ENCODE measurements at places on chromosomes 6 and 20. TPM values are rescaled to one million over a fixed set of nuclear protein-coding genes. Genes with fewer than 3 reads are reported as not detected.

DNA sequence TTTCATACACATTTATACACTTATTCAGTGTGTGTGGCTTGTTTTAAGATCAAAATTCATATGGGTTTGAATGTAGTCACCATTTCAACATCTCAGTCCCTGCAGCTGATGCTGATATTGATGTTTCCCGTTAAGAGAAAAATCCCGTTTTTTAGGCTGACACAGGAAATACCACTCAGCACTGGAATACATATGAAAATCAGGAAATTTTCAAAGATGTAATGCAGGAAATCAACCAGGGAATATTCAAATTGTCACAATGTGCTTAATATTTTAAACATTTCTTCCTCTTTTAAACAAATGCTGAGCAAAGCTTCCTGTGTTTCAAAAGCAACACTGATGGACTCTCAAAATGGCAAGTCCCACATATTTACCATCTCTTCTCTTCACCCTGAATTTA is 94.5 kb upstream of the MARCKS start:
- no peak for DNase-seq

DNA sequence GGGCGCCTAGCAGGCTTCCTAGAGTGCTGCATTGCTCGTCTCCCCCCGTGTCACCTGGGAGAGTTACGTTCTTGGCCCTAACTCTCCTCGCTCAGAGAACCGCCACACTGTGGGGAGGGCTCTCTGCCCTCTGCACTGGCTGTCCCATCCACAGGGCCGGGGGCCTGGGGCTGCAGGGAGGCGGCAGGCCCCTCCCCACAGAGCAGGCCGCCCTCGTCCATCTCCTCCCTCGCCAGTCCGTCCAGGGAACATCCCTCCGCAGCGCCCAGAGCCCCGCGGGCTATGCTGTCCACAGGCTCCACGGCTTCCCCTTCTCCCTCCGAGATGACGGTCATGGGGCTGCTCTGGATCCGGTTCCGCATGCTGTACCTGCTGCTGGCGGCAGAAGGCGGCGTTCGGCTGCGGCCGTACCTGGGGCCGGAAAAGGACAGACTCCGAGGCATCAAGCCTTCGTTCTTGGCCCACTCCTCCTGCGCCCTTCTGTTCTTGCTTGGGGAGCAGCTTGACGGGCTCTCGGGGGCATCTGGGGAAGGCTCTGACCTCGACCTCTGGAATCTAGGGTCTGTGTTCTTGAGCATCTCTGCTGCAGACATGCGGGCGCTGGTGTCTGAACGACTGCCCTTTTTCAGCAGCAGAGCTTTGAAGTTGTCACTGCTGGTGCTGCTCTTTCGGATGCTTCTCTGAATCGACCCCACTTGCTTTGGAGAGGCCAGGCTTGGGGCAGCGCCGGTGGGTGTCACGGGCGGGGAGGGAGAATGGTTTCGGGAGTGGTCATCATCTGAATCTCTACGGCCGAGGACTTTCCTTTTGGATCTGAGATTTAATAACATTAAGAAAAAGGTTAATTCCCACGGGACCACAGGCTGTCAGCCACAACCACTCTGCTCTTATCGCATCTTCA is 20.2 kb downstream of the HEBP2 start:
- no peak for DNase-seq

DNA sequence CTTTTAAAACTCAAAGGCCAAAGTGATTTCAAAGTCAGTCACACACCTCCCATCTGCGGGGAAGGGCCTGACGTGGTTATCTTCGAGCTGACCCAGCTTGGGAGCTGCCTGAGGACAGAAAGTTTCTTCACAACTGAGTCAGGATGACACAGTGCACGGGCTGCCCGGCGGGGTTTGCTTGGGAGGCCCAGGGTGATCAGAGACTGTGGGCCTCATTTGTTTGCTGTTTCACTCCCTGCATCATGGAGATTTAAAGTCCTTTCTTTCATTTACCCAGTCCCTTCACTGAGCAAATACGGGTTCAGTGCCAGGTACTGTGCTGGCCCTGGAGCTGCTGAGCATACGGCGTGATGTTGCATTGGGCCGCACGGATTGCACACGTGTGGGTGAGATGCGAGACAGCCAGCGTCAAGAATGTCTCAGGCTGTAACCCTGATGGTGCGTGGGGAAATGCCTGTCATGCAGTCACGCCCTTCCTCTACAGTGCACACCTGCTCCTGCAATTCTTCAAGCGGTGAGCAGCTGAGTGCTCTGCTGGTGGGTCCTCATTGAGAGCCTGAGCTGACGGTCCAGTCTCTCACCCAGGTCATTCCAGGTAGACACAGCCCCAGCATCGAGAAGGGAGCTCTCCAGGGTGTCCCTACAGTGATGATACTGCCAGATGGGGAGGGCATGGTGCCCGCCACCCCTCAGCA is 82.7 kb upstream of the PMEPA1 start:
- peak; percentile 13 for DNase-seq

- DNase-seq = peak; percentile 87
Observed at GRCh38 chr6:11575408-11576033, 38.0 kb downstream of the TMEM170B start.

GRCh38 chr6:142819603-142820337 is 125.2 kb downstream of the HIVEP2 start:
- peak; percentile 90 for DNase-seq

DNA sequence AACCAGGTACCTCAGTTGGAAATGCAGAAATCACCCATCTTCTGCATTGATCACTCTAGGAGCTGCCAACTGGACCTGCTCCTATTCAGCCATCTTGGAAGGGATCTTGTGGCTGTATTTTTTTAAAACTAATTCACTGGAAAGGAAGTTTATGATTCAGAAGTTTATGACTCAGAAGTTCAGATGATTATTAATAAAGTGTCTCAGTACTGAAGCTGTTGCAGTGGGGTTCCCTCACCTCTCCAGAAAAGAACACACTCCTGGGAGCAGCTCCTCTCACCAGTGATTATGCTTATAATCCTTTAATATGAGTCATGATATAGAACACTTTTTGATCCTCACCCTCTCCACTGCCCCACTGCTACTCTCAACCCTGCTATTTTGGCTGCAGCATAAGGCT is 291.2 kb upstream of the HS3ST5 start:
- no peak for DNase-seq

DNA sequence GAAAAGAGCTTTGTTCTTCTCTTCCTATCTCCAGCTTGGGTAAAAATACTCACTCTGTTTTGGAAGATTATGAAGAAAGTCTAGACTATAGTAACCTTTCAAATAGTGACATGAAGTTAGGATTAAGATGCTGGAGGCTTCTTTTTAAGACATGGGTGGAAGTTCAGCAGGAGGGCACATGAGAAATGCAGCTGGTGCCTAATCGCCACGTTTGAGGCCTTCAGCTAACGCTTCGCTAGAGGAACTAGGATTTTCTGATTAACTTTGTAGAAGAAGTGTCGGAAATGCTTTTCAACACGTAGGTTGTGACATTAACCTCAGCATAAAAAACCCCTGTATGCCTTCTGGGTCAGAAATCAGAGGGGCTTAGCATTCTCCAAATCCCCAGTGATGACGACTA is 348.1 kb upstream of the MAP3K7 start:
- DNase-seq = no peak

The MACROD2 gene
- 5.0 TPM for total RNA-seq

- DNase-seq = peak; percentile 35
Observed at GRCh38 chr6:163226836-163227485, 187.6 kb upstream of the QKI start.

DNA sequence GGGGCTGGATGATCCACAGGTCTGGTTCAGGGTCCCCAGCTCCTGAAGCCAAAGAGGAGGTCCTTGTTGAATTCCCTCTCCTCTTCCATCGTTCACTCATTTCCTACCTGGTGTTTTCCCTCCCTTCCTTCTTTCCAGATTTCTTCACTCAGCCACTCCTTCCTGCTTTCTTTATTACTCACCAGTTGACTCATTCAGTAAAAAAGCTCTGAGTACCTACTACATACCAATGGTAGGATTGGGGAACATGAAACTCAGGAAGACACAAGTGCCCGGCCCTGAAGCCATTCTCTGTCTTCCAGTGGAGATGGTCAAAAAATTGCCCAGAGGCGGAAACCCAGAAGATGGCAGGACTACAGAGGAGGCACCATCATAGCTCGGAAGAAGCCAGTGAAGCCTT is 11.9 kb upstream of the NSFL1C start:
- DNase-seq = peak; percentile 90

The BPIFB1 gene
- not detected for total RNA-seq

The SAMD5 gene
- 0.87 TPM for total RNA-seq

DNA sequence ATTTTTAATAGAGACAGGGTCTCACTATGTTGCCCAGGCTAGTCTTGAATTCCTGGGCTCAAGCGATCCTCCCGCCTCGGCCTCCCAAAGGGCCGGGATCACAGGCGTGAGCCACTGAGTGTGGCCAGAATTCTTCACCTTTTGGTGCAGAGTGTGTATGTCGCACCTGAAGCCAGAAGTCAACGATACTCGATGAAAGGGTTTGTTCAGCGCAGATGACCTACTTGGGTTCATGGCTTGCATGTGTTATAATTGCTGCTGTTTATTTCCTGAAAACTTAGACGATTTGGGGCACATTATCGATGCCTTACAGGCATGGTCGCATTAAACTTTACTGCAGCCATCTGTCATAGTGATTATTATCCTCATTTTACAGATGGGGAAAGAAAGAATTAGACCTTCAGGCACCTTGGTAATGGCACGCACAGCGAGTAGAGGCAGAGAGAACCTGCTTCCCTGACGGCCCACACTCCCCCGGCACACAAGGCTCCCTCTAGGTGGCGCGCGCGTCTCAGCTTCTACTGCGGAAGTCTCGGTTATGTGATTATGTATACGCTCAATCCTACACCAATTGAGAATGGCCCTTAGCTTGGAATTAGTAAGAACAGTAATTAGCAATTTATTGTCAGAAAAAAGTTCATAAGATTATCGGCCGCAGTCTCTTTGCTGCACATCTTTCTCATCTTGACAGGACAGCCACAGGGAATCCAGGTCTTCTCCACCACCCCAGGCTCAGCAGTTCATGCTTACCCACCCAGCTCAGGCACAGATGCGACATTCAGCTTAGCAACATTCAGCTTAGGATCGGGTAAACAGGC is 212.8 kb upstream of the PROKR2 start:
- peak; percentile 49 for DNase-seq

The RIMS4 gene
- total RNA-seq = 0.05 TPM

DNA sequence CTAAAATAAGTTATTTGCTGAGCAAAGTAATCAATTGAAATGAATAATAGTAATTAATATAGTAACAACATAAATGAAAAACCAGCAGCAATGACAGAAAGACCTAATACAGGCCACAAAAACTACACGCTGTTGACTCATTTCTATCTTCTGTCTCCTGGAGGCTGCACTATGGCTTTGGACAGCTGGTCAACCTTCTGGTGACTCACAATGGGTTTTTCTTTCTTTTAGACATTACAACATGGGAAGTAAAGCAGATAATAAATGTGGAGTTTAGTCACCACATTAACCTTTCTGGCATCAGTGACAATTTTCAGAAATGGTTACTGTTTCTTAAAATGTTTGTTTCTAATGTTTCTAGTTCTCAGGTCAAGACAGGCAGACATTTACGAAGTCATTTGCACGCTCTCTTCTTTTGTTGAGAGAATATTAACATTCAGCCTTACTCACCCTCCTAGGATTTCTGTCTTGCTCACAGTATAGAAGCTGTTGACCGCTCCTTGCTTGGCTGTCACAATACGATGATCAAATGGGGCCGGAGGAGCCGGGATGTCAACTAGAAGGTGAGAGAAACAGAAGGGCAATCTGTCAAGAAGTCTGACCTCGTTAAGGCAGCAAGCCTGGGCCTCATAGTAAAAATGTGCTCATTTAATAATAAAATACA is 62.2 kb downstream of the MYLK4 start:
- DNase-seq = peak; percentile 85

DNA sequence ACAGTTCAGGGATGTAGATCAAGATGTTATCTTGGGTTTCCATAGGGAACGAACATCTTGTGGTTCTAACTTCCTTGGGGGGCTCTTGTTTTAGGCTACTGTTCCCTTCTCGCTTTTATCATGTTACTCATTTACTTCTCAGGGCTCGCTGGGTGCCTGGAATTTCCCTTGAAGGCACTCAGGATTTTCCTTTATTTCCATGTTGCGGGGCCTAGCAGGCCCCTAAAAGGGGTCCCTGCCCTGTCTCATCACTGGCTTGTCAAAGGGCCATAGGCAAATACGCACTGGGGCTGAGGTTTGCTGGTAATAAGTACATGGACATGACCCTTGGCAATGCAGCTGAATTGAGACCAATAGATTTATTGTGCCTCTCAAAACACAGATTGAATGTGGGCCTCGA is 262.3 kb downstream of the CDH4 start:
- DNase-seq = peak; percentile 49

DNA sequence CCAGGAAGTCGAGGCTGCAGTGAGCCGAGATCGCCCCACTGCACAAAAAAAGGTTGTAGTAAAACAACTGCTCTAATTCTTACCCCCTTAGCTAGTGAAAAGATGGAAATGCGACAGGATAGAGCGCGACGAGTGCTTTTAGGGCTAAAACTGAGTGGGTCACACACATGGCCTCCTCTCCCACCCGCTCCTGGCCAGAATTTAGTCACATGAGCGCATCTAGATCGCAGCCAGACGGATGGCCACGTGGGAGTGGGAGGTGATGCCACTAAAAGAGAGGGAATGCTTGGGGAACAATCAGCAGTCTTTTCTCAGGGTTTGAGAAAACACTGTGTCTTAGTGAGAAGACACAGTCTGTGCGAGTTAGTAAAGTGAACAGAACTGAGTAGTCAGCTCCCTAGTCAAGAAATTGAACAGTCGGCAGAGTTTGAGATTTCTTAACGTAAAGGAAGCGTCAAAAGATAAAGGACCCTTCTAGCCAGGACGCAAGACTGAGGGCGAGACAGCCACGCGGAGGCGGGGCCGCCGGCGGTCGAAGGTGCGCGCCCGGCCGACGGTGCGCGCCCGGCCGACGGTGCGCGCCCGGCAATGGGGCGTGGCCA is 664 bp upstream of the ACTR5 start:
- DNase-seq = no peak

DNA sequence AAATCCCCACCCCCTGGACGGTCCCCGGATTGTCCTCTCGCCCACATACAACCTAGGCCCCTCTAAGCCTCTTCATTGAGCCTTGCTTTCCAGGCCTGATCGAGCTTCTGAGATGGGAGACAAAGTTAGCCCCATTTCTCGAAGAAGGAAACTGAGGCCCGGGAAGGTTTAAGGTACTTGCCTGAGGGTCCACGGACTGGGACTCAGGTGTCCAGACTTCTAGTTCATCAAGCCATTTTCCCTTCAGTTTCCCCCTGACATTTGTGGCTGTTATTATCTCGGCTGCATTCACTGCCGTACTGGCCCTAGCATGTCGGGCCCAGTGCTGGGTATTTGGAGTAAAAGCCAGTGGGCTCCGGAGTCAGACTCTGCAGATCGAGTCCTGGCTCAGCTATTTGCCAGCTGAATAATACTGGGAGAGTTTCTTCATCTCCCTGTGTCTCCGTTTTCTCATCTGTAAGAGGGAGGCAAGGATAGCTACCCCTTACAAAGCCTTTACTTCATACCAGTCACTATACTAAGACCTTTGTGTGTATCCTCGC is 633 bp downstream of the RPRD1B start:
- DNase-seq = no peak

- no peak for DNase-seq
Observed at GRCh38 chr6:13492357-13492756, 5.0 kb upstream of the GFOD1 start.

GRCh38 chr20:59955131-59955796 is 3.0 kb upstream of the CDH26 start:
- peak; percentile 18 for DNase-seq

Measured in renal cortical epithelial cell (primary cell).